ENCODE measurements at places on chromosomes 4 and X.

DNA sequence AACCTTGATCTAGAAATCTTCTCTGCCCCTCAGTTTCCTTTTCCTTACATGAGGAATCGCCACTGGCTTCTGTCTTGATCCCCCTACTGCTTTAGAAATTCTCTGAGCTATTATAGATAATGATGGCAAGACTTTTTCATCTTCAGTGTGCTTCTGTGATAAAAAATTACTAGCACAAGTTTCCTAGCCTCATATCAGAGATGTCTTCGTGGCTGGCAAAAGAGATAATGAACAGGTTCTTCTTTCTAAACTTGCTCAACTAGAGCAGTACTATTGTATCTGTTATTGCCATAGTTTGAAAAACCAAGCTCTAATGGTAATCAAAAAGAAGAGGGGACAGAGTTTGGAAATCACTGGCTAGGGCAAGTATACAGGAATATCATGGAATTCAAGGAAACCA lies 4.1 kb upstream of the PDGFC start:
- no peak for DNase-seq

GRCh38 chrX:10022580-10023245 lies 55.6 kb downstream of the CLDN34 start:
- DNase-seq, result no peak

DNA sequence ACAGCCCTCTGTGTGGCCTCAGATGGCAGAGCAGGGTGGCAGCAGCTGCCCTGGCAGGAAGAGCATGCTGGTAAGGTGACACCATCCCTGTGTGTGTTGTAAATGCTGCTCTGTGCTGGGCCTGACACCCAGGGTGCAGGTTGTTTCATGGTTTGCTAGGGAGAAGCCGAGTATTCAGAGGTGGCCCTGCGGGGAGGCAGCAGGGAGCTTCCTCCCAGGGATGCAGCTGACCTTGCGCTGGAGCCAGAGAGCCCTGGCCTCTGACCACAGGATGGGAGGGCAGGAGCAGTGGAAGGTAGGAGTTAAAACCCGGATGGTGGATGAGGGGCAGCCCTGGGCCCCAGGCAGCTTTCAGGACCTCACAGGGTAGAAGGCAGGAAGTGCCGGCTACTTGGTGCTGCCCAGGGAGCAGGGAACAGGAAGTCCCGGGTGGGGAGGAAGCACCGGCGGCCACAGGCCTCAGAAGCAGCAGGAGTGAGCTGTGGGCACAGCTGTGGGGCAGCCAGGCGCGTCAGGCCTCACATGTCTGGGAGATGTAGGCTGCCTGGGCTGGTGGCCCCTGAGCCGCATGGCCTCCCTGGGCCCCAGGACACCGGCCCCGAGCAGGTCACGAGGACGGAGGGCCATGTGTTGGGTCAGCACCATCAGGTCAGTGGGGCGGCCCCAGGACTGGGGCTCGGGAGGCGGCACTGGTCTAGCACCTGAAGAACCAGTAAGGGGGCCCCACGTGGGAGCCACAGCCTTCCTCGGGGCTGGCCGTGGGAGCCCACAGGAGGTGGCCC lies 19.1 kb downstream of the SH3BP2 start:
- no peak for DNase-seq

- DNase-seq, result no peak
These were observed 4.3 kb downstream of the MGST2 start for GRCh38 chr4:139669890-139670289.

DNA sequence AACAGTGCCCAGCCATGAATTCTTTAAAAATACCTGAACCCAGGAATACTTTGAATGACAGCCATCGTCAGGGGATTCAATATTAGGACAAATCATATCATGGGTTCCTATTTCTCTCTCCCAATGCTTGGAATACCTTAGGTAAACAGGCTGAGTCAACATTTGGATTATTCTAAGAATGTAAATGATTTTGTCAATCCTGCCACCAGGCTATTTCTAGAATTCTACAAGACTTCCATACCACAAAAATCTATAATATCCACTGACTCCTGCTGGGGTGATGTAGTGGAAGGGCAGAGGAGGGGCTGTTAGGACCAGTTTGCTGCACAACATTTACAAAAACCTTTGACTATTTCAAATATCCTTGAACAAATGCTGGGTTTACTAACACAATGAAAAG lies 65.2 kb downstream of the IGFBP7 start:
- no peak for DNase-seq

DNA sequence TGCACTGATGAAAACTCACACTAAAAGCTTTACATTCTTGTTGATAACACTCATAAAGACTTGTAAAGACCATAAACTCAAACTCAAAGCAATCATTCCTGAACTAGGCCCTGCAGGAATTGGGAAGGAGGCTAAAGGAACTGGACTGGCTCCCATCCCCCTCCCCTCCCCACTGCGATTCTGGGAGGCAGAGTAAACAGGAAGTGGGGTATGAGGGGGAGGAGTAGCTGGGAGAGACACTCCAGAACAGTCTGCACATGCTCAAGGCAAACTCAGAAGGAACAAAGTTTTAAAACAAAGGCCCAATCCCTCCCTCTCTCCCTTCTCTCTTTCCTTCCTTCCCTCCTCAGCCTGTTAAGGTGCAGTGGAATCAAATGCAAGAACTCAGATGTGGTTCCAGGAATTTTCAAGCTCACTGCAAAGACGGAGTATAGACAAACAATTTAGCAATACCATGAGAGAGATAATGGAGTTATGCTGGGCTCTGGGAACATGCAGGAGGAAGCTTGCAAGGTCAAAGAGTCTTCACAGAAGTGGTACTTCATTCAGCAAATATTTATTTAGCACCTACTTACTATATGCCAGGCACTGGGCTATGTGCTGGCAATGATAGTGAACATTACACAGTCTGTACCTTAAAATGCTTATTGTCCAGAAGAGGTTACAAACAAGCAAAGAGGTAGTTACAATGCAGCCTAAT lies 15.9 kb downstream of the MID1IP1 start:
- no peak for DNase-seq

DNA sequence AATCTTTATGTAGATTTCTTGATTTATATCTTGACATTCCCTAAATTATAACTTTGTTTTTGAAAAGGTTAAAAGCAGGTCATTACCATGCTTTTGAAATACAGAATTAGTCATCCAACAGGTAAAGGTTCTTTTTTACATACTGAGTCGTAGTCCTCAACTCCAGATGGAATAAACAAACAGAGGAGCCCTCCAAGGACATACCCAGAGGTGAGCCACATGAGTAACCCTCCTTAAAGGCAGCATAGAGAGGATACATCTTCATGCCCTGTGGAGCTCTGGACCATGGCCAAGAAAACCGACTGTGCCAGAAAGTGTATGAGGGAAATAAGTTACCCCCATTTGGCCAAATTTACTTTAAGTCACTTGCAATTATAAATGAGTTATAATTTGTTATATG lies 95.3 kb upstream of the MCF2 start:
- no peak for DNase-seq

DNA sequence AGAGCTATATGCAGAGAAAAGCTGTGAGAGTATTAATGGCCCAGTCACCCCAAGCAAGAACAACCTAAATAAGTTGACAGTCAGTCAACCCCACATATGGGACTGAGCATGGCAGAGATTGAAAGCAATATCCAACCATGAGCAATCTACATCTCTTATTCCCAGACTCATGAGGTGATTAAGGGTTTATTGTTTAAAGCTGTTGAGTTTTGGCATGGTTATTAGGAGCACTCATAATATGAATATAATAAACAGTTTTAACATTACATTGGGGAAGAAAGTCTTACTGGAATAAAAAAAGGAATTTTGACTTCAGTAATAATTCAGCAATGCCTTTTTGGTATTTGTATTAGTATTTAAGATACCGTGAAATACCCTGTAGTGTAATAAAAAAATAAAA lies 1627.4 kb downstream of the STIM2 start:
- DNase-seq, result no peak

GRCh38 chr4:86367577-86367976 lies 7.7 kb upstream of the MAPK10 start:
- DNase-seq, result peak; percentile 41

DNA sequence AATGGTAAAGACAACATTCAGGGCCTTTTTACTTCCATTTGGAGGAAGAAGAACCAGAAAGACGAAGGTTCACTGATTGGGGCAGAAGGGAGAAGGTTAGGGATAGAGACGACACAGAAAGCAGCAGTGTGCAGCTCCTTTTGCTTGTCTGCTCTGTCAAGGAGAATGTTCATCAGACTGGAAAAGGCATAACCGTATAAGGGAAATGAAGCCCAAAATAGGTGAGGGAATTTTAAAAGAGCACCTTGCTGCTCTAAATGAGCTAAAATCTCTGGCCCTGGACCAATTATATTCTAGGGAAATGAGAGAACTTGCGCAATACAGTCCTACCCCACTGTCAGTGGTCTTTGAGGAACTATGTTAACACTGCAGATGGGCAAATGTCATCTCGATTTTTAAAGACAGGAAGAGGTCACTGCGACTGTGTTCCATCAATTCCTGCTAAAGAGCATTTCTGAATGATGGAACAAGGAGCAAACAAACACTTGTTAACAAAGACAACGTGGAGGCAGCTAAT lies 909.8 kb upstream of the FTHL17 start:
- DNase-seq, result no peak

DNA sequence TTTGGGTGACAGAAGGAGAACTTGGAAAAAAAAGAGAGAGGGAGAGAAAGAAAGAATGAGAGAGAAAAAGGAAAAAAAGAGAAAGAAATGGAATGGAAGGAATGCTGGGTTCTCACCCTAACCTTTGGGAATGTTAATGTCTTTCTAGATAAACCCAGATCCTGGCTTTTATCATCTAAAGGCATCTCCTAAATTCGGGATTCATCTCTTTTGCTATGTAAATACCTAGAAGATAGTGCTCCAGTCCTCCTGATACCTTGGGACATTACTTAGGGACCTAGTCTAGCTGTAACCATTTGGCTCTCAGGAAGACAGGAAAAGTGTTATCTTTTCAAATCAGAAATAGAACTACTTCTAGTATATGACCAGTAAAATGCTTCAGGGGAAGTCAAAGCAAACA lies 15.8 kb upstream of the SPCS3 start:
- DNase-seq, result no peak

- DNase-seq, result no peak
These were observed 1155.5 kb upstream of the IGFBP7 start for GRCh38 chr4:58265734-58266133.

- no peak for DNase-seq
These were observed 180.1 kb downstream of the DHX15 start for GRCh38 chr4:24404281-24404680.

DNA sequence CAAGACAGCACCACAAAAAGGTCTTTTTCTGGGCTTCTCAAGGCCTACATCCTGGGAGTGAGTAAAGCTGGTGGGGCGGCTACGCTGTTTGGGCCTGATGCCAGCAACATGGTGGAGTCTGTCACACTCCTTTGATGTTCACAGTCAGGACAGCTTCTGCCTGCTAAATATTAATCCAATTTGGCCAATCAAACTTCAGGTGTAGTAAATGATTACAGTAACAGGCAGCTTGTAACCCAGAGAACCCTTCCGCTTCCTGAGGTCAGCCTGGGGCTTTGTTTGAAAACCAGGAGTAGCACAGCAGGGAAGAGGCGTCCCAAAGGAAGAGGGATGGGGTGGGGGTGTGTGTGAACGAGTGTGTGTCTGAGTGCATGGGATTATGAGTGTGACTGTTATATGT lies 220.4 kb downstream of the MAML3 start:
- no peak for DNase-seq

DNA sequence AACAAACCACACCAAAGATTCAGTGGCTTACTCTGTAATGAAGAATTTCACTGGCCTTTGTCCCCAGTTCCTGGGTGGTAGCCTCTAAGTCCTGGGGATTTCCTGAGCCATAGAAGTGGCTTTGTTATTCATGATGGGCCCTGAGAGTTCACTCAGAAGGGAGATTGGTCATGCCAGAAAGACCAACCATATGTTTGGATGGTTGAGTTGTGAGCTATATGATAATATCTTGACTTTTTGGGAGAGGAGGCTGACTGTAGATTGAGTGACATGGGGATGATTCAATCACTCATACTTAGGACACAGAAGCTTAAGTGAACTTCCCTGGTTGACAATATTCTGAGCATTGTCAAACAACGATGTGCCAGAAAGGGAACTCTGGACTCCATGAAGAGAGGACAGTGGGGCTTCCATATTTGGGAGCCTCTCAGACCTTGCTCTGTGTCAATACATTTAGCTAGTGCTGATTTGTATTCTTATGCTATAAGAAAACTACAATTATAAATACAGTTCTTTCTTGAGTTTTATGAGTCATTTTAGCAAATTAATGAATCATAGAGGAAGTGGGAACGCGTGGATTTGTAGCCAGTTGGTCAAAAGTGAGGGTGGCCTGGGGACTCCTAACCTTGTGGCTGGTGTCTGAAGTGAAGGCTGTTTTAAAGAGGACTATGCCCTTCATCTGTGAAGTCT lies 392.0 kb downstream of the GBA3 start:
- no peak for DNase-seq

DNA sequence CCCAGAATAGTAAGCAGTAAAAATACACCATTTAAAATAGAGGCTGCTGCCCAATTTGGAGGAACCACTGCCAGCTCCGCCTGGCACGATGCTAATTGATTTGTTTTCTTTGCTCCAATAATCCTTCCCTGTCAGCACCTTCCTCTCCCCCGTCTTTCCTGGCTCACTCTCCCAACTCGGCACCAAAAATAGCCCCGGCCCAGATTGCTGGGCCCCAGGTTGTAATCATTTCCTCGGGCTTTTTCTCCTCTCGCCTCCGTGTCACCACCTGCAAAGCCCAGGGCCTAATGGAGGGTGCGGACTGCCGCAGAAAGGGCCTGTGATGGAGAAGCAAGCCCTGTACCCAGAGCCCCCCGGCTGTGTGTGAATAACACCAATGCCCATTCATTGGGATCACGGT lies 197.6 kb upstream of the PSAPL1 start:
- DNase-seq, result no peak

DNA sequence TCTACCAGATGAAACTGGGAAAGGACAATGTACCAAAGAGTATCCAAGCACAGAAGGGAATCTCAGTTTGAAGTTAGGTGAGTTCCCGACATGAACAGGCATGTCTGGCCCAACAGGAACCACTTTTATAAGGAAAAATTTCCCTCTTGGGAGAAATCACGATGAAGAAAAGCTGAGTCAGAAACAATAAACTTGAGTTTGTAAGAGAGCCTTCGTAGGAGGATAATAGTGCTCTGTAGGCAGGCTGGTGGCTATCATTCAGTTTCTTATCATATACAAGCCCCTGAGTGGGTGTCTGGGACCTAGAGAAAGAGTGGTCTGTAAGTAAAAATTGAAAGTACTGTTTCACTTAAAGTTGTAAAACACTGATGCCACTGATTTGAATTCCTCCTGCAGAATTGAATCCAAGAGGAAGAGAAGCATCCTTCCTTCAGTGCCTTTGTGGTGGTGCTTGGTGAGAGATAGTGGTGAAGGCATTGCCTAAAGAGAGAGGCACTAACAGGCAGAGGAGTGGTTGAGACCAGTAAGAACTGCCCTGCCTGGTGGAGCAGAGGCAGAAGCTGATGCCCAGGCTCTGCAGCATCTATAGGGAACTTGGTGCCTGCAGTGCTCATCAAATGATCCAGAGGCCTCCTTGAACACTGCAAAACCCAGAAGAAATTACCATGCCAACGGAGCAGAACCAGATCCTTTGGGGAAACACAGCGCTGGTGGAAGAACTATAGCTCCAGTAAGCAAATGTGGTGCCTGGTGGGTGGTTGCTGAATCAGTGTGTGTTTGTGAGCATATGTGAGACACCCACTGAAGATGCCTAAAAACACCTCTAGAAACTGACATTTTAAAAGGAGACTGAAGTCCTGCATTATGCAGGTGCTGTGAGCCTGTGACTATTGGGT lies 31.7 kb upstream of the METAP1 start:
- no peak for DNase-seq

GRCh38 chr4:3098346-3098745 lies 23.9 kb downstream of the HTT start:
- no peak for DNase-seq

GRCh38 chr4:183960046-183960420 lies 54.9 kb downstream of the STOX2 start:
- DNase-seq, result no peak

All from GM04503 (cell line).